ENCODE measurements at places on chromosomes 2 and 18.

DNA sequence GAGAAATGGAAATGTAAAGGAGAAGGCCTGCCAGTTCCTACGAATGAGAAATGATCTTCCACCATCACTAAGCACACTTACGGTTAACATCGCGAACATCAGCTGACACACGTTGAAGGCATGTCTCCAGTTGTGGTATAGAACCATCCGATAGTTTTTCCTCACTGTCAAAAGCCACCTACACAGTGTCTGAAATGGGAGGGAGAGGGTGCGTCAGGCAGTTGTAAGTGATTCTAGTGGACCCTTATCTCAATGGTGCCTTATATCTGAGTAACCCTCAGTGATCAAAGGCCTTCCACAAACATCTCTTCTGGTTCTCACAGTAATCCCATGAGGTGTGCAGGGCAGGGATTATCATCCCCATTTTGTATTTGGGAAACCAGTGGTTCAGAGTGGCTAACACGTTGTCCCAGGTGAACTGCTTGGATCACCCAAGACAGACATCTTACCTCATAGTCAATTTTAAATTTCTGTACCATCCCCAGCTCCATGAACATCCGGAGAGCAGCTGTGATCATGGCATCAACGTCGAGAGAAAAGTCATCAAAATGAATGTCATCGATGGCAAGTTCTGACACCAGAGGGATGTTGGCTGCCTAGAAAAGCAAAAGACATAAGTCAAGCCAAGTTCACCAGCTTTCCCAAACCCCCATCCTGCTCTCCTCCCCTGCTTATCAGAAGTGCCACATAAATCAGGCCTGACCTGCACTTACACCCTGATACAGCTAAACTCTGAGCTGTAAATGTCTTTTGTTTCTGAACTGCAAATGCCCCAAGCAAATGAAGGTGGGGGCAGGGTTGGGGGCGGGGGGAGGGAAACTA lies 335.2 kb downstream of the AGPS start:
- DNase-seq: no peak

GRCh38 chr18:3148930-3149535 lies 70.7 kb downstream of the MYOM1 start:
- no peak for DNase-seq

DNA sequence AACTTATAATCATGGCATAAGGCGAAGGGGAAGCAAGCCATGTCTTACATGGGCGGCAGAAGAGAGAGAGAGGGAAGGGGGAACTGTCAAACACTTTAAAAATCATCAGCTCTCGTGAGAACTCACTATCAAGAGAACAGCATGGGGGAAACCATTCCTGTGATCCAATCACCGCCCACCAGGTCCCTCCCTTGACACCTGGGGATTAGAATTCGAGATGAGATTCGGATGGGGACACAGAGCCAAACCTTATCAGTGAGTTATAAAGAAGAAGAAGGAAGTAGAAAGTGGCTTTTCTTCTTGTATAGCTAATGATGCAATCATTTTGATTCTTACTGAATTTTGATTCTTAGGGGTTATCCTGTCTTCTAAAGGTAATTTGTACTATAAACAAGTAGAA lies 51.4 kb downstream of the SMCHD1 start:
- no peak for DNase-seq

DNA sequence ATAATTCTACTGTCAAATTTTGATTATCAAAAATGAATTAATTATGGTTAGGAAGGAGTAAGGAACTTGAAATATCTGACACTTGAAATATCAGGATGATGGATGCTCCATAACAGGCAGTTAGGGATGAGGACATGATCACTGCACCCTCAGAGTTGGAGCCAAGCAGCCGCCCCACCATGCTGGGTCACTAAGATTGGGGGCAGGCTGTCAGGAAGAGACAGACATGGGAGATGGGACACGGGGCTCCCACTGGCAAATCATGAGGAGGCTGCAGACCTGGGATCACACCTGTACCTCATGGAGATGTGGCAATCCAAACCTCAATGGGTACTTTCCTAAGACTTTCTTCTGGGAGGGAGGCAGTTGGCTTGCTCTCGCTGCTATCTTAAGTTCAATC lies 982.0 kb upstream of the ZEB2 start:
- no peak for DNase-seq

DNA sequence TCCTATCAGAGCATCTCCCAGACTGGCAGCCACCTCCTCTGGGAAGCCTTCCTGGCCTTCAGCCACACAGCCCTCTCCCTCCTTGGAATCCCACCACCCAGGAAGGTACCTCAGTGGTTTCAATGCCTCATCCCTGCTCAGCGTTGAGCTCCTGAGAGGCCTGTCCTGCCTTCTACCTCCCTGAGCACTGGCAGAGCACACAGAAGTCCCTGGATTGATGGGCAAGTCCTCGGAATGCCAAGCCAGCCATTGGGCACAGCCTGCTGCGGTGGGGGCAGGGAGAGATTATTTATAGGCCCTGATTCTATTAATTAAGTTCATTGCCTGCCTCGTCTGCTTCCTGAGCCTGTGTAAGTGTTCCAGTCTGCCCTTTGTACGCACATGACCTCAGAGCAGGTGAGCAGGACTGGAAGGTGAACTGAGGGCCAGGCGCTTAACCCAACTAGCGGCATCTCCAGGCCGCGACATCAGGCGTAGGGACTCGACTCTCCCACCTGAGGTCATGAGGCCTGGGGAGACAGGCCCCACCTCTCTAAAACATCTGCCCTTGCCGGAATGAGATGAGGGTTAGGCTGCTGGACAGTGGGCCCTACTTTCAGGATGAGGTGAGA lies 63.4 kb downstream of the SMAD7 start:
- no peak for DNase-seq

- DNase-seq: no peak
Observed at GRCh38 chr2:230904856-230905447, 20.1 kb downstream of the GPR55 start.

DNA sequence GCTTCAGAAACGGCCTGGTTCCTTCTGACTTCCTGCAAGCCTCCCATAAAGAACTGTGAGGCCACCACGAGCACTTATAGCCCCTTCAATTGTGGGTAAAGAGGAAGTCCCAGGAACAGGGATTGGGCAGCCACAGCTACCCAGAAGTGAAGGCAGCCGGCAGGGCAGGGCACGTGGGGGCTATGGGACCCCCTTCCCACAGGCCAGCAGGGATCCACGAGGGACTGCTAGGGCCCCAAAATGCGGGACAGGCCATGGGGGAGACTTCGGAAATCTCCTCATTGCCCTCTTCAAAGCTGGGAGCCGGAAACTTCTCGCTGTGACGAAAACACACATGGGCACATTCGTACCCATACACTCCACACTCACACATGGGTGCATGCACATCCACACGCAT lies 196.1 kb upstream of the SALL3 start:
- DNase-seq: no peak

- no peak for DNase-seq
Observed at GRCh38 chr2:113712941-113713340, 43.5 kb downstream of the SLC35F5 start.

GRCh38 chr2:36473230-36473629 lies 117.7 kb downstream of the CRIM1 start:
- no peak for DNase-seq

GRCh38 chr2:71932037-71932779 lies 215.5 kb downstream of the CYP26B1 start:
- no peak for DNase-seq

DNA sequence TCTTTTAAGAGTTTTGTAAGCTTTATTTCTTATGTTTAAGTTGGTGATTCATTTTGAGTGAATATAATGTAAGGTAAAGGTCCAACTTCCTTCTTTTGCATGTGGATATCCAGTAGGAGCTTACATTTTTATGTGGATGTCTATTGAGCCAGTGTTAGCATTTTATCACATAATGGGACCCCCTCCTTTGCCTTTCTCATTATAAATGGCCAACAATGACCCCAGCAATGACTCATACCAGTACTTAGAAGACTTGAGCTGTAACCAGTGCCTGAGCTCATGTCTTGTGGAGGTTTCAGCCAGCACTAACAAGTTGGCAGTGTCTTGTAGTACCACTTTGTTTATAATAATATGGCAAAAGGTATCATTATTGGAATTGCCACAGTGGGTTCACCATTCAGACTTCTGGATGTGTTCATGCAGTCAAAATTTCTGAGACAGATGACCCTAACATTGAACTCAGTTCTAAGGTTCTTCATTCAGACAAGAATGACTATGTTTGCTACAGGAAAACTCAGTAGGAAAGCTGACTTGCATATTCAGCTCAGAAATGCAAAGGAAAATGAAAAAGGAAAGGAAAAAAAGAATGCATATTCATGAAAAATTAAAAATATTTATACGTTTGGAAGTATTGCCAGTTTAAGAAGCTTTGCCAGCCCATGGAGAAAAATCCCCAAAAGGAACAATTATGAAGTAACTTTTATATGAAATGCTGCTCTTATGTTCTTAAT lies 41.0 kb downstream of the CDKL4 start:
- no peak for DNase-seq

GRCh38 chr2:154280543-154280942 lies 408.8 kb downstream of the GALNT13 start:
- DNase-seq: no peak

GRCh38 chr2:110804915-110805314 lies 72.5 kb downstream of the ACOXL start:
- peak; percentile 52 for DNase-seq

DNA sequence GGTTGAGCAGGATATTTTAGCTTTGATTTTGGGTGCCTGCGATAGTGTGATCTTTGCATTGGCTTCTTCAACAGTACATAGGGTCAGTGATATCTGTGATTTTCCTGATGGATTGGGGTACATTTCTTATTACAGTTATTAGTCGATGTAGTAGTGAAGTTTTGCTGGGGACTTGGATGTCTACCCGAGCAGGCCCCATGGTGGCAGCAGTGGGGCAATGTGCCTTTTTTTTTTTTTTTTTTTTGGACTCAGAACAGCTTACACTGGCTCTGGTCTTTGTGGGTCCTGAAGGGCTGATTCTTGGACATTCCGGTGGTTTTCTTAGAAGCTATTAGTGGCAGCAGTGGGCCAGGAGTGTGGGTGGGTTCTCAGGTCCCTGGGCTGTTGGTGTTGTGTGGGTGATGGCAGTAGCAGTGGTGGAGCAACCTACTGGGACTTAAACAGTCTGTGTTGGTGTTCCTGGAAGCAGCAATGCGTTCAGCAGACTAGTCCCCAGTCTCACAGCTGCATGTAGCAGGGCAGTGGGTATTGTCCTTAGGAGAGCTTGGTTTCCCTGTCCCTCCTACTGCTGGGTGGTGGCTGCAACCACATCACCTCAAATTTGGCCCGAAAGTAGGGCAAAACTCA lies 53.7 kb upstream of the SLC4A10 start:
- DNase-seq: no peak

DNA sequence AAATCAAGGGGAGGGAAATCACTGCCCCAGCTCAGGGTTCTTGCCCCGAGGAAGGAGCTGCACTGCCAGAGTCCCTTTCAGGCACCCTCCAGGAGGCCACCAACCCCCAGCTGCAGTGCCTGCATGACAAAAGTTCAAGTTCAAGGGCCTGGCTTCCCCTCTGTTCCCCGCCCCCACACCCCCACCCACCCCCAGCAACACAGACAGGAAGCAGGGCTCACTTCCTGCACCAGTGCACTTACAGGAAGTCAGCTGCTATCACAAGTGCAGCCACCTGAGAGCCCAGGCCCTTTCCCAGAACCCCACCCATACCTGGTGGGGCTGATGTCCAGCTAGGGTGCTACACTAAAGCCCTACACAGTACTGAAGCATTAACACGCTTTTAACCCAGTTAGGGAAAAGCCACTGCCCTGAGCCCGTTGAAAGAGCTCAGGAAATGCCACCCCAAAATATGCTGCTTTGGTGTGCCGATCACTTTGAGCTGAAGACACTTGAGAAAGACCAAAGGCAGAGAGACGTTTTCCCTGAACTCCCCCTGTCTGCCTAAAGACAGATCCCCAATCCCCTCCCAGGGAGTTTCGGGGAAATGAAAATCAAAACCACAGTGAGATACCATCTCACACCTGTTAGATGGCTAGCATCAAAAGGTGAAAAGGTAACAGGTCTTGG lies 109.9 kb upstream of the CAB39 start:
- peak; percentile 18 for DNase-seq

DNA sequence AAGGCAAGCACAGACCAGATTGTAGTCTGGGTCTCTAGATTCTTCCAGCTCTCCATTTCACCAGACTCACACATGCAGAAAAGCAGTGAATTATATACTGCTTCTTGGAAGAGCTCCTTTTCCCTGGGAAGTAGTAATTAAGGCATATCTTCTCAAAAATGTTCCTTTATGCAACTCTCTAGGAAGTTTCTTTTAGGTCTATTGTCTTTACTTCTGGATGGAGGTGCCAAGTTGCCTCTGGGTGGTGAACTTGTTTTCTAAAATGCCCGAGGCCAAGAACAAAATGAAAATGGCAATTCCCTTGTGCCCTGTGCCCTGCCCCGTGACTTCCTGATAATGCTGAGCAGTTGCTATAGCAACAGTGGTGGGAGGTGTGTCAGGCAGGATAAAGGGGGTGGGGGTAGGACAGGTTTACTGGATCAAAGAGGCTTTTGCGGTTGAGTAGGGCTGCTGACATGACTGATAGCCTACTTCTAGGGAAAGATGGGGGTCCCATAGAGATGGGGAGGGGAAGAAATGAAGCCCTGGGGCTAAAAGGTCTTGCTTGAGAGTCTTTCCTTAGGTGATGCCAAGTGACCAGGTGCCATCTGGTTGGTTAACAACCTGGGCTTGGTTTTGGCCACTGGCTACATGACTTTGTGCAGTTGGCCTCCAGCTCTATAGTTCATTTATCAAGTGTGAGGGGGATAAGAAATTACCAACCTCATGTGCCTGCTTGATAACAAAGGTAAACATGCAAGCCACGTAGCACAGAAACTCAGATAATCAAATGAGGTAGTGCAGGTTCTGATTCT lies 11.8 kb downstream of the IGFBP2 start:
- no peak for DNase-seq

DNA sequence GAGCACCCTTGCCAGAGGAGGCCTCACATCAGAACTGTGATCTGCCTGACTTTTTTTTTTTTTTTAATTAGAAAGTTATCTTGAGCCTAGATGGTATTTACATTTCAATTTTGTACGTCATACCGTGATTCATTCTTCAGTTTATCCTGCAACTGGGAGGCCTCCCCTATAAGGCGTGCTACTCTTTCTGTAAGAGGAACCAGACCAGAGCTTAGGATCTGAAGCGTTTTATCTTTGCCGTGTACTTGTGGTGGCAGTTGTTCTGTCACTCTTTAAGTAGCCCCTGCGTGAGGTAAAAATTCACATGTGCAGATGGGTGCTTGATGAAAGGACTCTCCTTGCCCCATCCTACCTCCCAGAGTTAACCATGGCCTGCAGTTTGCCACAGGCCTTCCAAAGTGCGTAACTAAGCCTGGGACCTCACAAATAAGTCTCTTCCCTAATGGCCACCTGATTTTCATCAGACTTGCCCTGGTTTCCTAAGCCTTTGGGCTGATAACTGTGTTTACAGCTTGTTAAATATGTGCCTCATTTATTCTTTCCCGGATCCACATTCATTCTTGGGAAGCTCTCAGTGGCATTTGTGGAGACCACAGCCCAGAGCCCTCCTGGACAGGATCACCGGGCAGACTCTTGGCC lies 96.0 kb downstream of the MTCL1 start:
- no peak for DNase-seq

DNA sequence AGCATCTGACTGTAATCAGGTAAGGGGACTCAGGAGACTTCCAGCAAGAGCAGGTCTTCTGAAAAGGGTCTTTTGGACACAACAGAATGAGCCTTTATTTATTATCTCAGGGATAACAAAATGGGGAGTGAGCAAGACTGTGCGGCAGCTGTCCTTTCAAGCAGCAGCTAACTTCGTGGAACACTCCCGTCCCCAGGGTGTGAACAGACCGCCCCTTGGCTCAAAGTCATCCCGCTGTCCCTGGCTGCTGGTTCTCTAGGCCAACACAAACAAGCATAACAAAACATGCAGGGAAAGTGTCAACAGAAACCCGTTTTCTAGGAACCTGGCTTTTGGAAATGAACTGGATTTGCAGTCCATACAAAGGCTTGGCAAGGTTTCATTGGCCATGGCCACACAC lies 787.9 kb upstream of the FANCL start:
- no peak for DNase-seq
